ENCODE measurements at places on chromosomes 2 and 18.

GRCh38 chr2:165682546-165682945 is 111.5 kb downstream of the GALNT3 start:
- no peak for DNase-seq

DNA sequence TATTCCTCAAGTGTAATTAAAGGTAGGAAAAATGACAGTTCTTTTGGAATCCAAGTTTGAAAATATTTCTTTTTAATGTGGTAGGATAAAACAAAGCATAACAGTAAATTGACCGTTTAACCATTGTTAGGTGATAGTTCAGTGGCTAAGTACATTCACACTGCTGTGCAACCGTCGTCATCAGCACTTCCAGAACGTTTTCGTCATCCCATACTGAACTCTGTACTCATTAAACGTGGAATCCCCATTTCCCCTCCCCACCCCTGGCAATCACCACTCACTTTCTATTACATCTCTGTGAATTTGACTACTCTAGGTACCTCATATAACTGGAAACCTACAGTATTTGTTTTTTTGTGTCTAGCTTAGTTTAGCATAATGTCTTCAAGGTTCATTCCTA is 32.9 kb upstream of the FZD5 start:
- no peak for DNase-seq

DNA sequence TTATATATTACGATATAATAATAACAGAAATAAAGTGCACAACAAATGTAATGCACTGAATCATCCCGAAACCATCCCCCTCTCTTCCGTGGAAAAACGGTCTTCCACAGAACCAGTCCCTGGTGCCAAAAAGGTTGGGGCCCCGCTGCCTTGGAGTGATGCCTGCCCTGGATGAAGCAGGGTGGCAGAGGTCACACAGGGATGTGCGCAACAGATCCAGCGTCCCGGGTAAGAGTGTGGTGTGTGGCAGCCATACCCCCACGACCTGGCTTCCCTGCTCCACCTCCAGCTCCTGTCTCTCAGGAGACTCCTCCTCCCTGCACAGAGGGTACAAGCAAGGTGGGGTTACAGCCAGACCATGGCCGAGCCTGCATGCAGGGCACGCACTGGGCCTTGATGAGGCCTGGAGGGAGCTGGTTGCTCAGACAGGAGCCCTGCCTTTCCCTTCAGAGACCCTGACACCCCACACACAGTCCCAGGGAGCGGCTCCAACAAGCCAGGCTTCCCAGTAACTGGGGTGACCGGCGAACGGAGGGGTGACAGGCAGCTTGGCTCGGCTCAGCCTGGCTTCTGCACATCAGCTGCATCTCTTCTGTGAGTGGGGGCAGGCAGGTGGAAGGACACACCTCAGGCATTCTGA is 41.1 kb downstream of the TFCP2L1 start:
- no peak for DNase-seq

GRCh38 chr2:119264781-119265692 is 41.4 kb downstream of the STEAP3 start:
- no peak for DNase-seq

DNA sequence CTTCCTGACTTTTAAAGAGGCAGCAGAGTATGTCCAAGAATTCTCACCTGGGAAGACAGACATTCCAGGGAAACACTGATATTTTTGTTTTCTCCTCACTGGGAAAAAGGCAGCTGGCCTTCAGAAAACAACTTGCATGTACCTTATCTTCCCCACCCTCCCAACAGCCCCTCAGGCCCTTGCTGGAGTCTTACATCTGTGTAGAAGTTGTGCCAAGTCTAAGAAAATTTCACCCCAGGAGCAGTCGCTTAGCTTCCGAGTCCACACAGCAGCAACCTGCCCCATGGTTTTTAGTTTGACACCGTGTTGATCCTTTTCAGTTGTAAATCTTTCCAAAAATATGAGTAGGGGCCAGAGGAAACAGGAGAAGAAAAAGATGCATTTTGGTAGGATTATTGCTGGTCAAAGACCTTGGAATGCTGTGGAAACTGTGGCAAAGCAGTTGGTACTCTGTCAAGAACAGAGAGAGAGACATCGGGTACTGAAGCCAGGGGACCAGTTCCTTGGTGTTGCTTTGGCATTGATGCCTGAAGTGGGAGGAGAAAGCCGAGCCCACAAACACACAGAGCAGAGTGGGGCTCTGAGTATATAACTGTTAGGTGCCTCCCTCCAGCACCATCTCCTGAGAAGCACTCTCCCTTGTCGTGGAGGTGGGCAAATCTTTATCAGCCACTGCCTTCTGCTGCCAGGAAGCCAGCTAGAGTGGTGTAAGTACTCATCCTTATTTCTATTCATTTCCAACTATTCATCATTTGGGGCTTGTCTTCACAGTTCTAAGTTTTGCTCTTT is at the start of gene SLC14A1:
SLC14A1 (plus strand) TSS at position 615 of the 789 bp plus-strand sequence. CDS start 6,140 bp downstream, outside the sequence.
- peak; percentile 3 for DNase-seq

GRCh38 chr2:164899121-164899520 is 56.2 kb downstream of the SLC38A11 start:
- no peak for DNase-seq

DNA sequence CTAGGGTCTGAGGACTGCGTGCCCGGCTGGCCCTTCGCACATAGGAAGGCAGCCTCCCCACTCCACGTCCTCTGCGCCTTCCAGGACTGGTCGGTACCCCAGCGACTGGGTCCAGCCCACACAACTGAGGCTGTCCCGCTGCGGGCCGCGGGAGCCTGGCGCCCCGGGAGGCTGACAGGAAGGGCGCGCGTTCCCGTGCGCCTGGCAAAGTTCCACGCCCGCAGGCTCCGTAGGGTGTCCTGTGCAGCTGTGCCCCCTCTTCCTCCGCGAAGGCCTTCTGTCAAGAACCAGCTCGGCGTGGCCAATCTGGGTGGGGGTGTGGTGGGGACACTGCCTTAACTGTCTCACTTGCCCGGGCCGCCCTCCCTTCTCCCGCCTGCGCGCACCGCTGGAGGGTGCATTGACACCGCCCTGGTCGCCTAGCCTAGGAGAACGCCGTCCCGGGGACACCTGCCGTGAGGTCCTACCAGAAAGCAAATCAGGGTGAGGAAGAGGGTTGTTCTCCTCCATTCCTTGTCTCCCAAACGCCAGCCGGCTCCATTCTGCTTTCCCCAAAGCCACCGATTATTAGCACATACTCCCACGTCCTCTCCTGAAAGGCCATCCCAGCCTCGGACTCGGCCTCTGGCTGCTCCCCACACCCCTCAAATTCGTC is 618 bp upstream of the LYPD1 start:
- peak; percentile 45 for DNase-seq

DNA sequence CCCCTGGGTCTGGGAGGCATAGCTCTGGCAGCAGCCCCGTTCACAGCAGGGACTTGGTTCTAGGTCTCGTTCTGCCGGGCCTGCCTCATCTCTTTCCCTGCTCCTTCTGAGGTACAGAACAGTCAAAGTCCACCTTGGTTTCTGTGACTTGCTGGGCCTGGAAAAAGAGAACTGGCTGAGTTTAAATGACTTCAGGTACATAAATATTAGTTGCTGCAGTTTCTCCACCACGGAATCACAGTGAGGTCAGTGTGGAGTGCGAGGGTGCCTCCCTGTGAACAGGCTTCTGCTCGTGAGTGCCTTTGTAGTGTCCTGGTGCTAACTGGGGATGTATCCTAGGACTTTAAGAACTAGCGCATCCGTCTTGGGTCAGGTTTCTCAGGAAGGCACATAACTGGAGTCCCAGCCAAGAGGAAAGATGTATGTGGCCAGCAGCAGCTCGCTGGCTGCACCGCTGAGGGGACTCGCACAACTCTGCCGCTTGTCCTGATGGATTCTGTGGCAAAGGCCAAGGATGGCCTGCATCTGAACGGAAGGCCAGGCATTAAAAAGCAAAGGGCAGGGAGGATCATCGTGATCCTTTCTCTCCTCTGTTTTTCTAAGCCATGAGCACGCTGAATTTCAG is 188.6 kb downstream of the SH3RF3 start:
- DNase-seq, result no peak

GRCh38 chr2:205321231-205321630 is 361.1 kb upstream of the NRP2 start:
- no peak for DNase-seq

DNA sequence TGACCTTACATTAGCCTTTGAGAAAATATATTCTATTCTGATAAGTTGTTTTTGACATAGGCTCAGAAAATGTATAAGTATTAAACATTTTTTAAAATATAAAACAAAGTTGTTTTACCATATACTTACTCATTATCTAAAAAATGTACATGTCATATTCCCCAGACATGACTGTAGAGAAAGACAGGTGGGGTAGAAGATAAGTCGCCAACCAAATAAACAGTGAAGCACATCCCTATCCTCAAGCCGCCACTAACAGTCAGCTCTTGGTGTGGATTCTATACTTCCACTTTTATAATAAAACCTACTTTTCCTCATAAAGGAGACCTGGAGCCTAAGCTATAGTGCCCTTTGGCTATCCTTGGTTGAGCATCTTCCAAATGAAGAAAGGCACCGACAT is 26.4 kb downstream of the GDF7 start:
- DNase-seq, result no peak

DNA sequence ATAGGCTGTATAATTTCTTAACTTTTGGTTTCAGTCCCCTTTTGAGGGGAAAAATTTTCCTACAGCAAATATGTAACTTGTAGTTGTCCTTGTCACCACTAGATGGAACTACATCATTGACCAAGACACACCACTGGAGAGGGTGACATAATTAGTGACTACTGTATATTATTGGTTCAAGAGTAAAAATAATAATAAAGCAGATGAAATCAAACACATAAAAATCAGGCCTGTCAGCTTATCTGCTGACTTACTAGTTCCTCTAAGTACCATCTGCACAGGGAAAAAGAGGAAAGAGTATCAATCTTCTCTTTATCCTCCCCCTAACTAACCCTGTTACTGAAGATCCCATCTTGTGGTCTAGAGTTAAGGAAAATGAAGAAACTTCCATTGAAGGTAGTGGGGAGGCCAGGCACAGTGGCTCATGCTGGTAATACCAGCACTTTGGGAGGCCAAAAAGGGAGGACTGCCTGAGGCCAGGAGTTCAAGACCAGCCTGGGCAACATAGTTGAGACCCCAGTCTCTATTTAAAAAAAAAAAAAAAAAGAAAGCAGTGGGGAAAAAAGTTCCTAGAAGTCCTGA is 29.6 kb upstream of the ENOSF1 start:
- no peak for DNase-seq

DNA sequence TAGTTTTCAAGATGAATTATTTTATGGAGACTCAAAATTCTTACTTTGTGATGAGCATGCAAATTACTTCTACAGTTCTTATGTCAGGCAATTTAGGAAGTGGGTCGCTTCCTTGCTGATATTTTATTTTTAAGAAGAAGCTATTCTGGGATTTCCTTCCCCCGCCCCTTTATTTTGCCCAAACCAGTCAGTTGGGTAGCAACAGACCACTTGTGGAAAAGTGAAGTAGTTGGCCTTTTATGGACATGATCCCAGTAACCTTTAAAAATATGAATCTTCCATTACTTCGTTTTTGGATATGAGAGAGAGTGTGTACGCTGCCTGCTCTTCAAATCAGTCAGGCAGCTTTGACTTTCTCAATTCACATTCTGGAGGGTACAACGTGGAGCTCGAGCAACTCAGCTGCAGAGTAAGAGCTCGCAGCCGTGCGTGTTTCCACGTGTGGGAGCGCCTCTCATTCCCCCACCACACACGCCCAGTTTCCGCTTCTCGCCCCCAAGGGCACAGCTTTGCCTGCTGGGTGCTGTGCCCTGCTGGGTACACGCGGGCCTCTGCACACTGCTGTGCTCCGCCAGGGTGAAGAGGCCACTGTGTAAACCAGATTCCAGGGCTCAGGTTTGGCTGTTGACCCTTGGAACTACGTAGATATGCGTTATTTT is 92.6 kb downstream of the ITGB1BP1 start:
- no peak for DNase-seq

DNA sequence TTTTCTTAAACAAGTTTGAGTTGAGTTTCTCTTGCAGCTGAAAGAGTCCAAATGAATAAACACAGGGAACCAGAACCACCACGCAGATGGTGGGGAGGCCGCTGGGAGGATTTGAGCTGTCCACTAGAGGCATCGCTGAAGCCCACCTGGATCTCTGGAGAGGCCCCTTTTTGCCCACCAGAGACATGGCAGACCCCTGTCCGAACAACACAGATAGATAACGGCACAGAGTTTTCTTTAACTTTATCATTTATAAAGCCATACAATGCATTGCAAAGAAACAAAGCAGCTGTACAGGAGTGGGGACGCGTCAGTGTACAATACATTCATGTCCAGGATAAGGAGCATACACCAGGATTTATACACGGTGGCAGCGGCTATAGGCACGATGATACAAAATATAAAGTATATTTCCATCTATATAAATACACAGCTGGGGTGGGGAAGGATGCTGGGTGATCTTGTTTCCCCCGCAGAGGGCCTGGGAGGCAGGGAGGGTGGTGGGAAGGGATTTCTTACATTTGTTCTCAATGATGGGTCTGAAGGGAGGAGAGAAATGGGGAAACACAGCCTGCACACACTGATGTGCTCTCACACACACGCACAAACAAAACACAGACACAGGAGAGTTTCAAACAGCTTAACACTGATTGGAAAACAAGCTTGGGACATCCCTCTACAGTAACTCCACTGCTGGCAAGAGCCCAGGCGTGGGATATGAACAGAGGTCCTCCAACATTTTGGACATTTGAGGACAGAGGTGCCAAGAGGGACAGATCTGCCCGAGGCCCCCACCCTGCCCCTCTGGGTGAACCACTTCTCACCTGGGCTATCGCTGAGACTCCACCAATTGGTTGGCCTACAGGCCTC is 203.0 kb downstream of the TNS1 start:
- DNase-seq, result peak; percentile 55

Measured in posterior cingulate gyrus (tissue), 11 donors.